ENCODE measurements at places on chromosomes 4 and X.

GRCh38 chr4:15077969-15078368 lies 75.7 kb downstream of the CPEB2 start:
- no peak for DNase-seq

DNA sequence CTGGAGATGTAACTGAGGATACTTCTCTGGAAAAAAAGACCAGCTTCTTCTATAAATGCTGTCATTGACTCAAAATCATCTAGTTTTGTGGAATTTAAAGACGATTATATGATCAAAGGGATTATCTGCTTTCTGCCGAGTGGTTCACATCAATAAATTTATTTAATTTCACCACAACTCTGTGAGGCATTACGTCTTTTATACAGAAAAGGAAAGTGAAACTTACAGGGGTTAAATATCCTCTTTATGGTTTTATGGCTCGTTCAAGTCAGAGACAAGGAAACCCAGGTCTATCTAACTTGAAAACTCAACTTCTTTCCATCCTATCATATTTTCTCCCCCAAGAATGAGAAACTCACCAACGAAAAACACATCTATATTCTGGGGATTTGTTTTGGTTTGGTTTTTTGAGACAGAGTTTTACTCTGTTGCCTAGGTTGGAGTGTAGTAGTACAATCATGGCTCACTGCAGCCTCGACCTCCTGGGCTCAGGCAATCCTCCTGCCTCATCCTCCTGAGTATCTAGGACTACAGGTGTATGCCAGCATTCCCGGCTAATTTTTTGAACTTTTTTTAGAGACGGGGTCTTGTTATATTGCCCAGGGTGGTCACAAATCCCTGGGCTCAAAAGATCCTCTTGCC lies 377.9 kb upstream of the EMCN start:
- DNase-seq, result no peak

GRCh38 chr4:26204911-26205370 lies 115.9 kb upstream of the RBPJ start:
- no peak for DNase-seq

DNA sequence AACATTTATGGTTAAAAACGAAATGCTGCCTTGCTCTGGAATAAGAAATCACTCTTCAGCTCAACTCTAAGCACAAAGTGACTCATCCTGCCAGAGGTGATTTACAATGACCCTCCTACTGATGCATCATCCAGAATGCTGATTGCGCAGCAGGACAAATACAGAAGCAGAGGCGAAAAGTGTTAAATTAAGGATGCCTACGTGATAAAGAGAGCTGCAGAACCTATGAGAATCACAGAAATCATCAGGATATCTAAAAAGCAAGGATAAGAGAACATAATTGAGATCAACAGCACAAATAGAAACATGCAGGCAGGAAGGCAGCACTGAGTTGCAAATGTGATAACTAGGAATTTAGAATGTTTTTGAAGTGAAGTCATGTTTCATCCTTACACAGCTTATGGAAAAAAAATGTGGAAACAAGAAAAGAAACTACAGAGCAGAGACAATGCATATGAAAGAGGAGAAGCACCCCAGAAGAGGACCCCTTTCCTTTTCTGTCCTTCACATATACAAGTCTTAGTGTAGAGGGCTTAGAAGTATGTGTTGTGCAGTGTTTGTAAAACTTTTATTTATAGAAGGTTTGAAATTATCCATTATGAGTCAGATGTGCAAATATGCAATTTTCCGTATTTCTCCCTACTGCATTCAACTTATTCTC lies 188.4 kb downstream of the SLC7A11 start:
- no peak for DNase-seq

DNA sequence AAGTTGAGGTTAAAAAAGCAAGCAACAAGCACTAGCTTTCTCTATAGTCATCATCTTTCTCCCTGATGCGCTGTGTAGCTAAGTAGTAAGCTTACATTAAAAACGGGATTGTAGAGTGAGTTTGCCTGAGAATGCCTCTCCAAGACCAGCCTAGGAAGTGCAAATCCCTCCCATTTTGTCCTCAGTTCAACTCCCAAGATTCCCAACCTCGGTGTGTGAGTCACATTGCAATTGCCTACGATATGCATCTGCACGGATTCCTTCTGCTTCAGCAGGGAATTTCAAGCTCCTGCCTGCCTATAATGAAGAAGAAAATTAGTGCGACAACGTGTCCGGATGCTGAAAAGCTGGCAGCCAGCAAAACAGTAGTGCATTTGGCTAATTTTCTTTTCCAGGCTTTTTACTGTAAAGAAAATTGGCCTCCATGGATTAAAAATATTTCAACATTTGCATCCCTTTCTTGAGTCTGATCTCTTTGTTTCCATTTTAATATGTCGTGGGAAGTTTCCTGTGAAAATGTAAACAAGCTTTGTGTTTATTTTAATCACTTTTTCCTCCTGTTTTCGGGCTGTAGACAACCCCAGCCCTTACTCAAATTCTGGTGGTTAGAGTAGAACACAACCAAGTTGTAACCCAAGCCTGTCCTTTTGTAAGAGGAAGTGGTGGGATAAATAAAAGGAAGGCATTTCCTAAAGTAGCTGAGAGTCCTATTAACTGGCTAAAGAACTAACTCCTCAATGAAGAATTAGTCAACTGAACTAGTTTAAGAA lies 58.4 kb upstream of the TET2 start:
- DNase-seq, result no peak

- DNase-seq, result no peak
These were observed 14.4 kb downstream of the GABRQ start for GRCh38 chrX:152652060-152652459.

- no peak for DNase-seq
These were observed 94.6 kb downstream of the PPP3CA start for GRCh38 chr4:101252721-101253120.

GRCh38 chr4:89737888-89738287 lies 99.1 kb downstream of the SNCA start:
- DNase-seq, result no peak

DNA sequence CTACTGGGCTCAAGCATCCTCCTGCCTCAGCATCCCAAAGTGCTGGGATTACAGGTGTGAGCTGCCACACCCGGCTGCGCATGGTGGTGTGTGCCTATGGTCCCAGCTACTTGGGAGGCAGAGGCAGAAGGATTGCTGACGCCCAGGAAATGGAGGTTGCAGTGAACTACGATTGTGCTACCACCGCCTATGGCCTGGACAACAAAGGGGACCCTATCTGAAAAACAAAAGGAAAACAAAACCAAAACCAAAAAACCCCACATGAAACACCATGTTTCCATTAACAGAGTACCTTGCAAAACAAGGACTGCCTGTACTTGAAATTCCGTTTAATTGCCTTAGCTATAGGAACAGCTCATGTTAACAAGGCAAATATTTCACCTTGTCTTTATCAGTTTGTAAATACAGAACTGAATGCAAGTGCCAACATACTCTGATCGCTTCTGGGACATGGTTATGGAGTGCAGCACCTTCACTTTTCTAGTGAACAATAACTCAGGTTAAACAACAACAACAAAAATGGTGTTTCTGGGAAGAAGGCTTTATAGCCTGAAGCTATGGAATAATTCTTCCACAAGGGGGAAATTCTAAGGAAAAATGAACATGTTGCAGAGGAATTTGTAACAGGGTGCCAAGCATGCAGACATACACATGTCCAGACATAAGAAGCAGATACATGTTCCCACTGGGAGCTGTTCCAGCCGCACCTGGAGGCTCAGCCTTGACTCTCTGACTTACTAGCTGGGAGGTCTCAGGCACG lies 73.2 kb upstream of the STS start:
- DNase-seq, result no peak

DNA sequence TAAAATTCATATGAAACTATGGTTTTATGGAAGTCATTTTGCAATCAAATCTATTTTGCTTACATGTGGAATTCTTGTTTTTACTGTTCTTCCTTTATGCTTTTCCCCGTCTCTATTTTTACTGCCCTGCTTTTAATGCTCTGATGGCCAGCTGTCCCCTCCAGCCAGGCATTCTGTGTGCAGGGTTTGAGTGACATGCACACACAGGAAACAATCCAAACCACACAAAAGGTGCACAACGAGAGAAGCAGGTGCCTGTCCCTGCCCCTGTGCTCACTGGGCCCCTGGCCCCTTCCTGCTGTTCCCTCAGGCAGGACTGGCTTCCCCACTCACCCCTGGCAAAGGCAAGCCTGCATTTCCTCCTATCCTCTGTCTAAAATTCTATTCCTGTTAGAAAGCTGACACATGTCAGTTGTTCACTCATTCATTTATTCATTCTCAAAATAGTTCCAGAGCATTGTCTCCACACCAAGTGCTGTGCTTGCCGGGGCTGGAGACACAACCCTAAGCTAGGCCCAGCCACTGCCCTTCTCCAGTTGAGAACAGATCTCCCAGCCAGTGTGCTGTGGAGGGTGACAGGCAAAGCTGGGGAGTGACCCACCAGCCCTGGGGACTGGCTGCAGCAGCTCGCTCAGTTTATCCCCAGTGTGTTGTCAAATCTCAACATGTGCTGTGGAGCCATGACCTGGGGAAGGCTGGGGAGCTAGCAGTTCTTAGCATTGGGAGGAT lies 346.3 kb downstream of the FBXW7 start:
- DNase-seq, result no peak

DNA sequence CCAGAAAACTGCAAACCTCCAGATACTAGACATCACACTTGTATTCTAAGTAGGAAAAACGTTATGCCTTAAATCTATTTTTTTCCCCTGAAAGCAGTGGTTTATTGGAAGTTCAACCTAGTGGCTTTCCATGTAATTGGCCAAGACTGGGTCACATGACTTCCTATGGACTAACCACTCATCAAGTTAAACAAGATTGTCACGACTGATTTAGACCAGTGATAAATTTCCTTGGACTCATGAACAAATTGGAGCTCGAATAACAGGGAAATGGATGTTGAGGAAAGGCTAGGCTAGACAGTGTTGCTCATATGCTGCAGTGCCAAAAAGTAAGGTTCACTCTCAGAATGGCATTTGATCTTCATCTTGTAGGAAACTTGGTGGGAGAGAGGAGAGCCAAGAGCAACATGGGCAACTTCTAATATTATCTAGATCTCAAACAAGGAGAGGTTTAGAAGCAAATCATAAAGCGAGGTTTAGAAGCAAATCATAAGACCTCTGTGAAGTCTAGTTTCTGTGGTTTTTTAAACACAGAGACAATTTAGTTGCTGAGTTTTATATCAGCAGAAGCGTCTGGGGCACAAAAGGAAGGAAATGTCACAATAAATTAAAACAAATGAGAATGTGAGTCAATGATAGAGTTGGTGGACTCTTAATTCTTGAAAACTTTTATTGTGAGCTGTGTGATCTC lies 165.6 kb upstream of the BOD1L1 start:
- DNase-seq, result no peak

- no peak for DNase-seq
These were observed 286.4 kb downstream of the BCOR start for GRCh38 chrX:39811376-39811775.

GRCh38 chr4:13627178-13627605 lies 333 bp downstream of the BOD1L1 start:
- no peak for DNase-seq

- DNase-seq, result no peak
These were observed 215.7 kb downstream of the STK32B start for GRCh38 chr4:5266991-5267390.

GRCh38 chr4:145102619-145103018 lies 4.5 kb downstream of the ABCE1 start:
- no peak for DNase-seq

DNA sequence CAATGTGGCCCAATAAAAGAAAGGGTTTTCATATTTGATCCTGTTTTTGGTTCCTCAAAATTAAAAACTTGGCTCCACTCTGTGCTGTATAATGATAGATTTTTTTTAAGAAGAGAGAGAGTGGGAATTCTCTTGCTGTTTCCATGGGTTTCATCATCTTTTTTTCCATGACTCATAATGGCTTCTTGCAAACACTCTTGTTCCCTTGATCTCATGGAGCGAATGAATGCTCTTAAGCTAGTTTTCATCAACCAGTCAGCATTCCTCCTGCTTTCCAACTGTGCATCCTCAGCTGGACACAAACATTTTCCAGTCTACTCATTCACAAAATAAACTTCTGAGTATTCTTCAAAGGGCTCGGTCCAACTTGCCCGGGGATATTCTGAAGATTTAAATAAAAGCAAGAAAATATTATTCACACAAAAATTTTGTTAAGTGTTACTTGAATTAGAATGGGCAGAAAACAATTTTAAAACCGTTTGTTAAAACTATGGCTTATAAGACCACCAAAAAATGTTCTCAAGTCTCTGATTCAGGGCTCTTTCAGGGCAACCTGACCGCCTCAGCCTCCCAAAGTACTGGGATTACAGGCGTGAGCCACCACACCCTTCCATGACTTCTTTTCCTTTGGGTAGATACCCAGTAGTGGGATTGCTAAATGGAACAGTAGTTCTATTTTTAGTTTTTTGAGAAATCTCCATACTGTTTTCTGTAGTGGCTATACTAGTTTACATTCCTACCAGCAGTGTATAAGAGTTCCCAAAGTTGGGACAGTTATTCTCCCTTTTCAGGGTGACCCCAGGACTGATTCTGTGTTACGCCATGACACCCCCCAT lies 64.7 kb downstream of the TMEM156 start:
- no peak for DNase-seq

DNA sequence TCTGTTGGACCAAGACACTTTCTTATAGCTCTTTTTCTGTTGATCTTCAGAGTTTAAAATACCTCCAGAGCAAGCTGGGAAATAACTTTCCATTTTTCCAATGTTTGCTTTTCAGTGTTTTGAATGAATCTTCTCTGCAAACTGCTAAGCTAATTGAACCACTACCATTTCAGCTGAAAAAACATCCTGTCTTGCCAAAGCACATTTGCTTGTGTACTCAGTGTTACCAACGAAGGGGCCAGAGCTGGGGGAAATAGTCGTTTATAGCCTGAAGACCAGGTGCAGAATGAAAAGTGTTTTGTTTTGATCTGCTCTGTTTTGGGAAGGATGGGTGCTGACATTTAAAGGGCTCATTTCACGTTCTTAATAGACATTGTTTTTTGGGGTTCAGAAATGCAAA lies 88.4 kb upstream of the CLNK start:
- no peak for DNase-seq

DNA sequence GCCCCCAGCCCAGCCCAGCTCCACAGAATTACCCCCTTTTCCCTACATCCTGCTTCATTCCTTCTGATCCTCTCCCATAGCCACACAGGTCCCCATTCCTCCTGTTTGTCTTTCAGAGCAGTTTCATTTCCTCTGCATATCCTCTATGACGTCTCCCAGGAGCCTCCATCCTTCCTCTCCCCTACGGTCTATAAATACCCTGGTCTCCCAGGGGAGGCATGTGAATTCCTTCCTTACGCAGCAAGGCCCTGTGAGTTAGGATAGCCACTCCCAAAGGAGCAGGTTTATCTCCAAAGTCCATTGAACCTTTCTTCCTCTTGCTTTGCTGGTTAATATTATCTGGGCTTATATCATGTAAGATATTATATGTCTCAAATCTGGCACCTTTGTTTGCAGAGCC lies 8.4 kb upstream of the APLN start:
- peak; percentile 65 for DNase-seq

GRCh38 chrX:132953354-132953753 lies 5.1 kb downstream of the HS6ST2 start:
- DNase-seq, result no peak

GRCh38 chrX:43866423-43866822 lies 15.8 kb downstream of the MAOB start:
- no peak for DNase-seq

GRCh38 chr4:138790706-138791340 lies 224.8 kb upstream of the NOCT start:
- no peak for DNase-seq

Measured in ascending aorta (tissue), 2 donors.